ENCODE measurements at places on chromosomes 1 and 21.

GRCh38 chr1:70656361-70656760 lies 245.3 kb downstream of the CTH start:
- DNase-seq = no peak

DNA sequence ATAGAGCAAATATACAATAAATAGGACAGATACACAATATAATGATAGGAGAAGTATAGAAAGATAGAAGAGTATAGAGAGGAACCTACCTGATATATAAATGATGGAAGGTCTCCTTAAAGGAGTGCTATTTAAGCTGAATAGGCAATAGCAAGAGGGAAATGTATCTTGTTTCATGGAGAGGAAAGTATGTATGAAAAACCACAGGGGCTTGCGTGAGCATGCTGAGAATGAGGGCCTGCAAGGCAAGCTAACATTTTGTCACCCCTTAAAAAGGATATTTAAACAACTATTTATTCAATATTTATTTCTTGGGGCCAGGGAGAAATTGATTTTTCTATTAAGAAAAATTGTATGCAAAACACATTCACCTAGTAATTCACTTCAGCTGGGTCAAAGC lies 150.9 kb upstream of the ZRANB2 start:
- DNase-seq = no peak

DNA sequence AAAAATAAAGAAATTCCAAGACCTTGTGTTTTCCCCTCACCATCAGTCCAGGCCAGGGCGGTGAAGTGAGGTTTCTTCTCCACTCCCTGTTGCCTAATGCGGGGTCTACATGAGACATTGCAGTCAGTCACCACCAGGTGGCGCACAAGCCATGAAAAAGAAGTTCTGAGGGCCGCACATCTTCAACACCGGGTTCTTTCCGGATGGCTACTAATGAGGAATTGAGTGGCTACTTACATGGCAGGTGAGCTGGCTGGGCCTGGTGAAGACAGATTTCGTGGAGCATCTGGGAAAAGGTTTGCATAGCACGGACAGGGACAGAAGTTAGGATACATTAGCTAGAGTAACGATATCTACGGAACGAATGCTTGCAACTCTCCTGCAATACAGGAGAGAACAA lies 15.8 kb upstream of the S100A11 start:
- peak; percentile 84 for DNase-seq

- no peak for DNase-seq
These were observed 50.1 kb upstream of the PCBP3 start for GRCh38 chr21:45593162-45594022.

- DNase-seq = peak; percentile 69
These were observed 714.1 kb upstream of the ADAMTS5 start for GRCh38 chr21:27681038-27681437.

DNA sequence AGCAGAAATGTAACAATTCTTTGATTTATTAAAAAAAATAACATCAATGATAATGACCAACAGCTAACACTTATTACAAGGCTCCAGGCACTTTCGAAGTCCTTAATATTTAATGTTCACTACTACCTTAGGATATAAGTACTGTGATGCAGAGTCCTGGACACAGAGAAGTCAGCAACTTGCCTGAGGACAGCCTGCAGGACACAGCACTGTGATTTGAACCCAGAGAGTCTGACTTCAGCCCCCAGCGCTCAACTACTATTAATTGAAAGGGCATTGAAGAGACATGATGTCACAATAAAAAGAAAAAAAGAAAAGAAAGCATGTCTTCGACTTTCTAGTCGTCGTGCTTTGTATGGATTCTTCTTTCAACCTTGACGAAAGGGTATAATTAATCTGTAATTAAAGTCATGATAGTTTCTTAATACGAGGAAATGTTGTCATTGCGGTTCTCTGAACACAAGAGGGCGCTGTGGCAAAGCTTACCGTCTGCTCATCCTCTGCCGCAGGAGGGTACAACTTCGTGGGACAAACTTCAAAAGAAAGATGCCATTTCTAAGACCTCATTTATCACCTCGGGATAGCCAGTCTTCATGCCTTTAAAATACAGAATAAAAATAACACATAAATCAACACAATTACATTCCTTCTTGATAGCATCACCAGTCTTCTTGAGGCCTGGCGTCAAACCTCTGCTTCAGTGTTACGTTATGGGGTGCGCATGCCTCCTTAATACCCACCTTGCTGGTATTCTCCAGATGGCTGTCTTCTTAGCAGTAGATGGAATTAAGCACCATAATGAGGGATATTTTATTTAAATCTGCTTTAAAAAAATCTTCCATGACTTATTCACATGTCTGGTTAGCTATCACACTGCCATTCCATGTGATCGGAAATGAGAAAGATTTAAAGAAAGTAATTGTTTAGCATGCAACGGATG lies 240.1 kb downstream of the DISC1 start:
- peak; percentile 61 for DNase-seq

- peak; percentile 89 for DNase-seq
These were observed 13.9 kb upstream of the CAMK1G start for GRCh38 chr1:209569455-209570207.

GRCh38 chr1:226121587-226122400 lies 59.3 kb downstream of the H3-3A start:
- peak; percentile 64 for DNase-seq

DNA sequence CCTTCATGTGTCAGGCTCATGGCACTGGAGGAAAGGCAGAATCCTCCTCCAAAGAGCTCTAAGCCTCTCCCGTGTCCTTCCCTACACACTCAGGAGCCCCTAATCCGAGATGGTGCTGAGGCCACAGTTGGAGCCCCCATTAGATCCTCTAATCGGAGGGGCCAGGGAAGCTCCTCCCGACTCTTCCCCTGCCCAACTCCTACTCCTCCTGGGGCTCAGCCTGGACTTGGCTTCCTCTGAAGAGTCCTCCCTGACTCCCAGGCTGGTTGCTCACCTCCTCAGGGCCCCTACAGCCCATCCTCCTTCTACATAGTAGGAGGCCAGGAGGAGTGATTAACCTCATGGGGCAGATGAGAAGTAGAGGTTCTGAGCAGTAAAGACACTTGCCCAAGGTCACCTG lies 21.3 kb upstream of the CDCP2 start:
- no peak for DNase-seq

DNA sequence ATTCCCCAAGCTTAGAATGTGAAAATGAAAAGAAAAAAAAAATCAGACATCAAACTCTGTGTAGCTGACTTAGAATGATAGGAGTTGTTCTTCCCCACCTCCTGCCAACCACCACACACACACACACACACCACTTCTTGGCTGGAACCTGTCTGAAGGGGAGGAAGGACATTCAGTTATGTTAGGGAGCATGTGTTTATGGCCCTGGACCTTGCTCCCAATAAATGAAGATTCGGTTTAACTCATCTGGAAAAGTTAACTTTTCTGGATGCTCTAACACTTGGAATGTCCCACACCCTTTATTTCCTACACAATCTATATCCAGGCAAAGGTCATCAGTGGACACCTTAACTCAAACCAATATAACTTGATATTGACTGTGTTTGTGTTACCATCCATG lies 112.4 kb downstream of the DAB1 start:
- no peak for DNase-seq

DNA sequence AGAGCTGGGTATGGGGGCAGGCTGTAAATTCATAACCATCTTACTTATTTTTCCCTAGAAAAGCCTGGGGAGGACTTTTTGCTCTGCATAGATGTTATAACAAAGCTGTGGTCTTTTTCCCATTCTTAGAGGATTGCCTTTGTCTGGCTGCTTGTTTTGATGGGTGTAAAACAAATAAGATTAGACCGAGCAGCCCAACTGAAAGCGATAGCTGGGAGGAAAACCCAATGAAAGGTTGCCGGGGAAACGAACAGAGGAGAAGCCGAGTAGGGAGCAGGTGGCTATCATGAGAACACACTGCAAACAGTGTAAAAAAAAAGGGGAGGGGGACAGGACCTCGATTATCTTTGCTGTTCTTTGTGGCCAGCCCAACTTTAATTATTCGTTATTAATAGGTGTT lies 1.9 kb downstream of the ELAVL4 start:
- DNase-seq = no peak

GRCh38 chr1:57235730-57236510 lies 187.9 kb downstream of the DAB1 start:
- no peak for DNase-seq

- peak; percentile 47 for DNase-seq
These were observed 162.8 kb downstream of the FASLG start for GRCh38 chr1:172821609-172822274.

GRCh38 chr1:156048663-156049258 lies 4.8 kb downstream of the UBQLN4 start:
- no peak for DNase-seq

GRCh38 chr1:221025501-221025900 lies 146.3 kb downstream of the HLX start:
- DNase-seq = no peak

DNA sequence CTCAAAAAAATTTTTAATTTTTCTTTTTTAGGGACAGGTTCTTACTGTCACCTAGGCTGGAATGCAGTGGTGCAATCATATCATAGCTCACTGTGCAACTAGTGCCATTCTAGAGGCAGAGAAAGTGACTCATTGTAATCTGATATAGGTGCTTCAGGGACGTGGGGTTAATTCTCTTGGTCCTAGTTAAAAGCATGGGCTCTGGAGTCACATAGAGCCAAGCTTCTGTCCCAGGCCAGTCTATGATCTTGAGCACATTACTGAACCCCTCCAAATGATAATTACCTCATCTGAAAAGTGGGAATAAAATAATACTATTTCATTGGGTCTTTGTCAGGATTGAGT lies 1.1 kb upstream of the ADIPOR1 start:
- DNase-seq = peak; percentile 77

GRCh38 chr1:246579818-246580217 lies 13.6 kb downstream of the CNST start:
- DNase-seq = no peak

DNA sequence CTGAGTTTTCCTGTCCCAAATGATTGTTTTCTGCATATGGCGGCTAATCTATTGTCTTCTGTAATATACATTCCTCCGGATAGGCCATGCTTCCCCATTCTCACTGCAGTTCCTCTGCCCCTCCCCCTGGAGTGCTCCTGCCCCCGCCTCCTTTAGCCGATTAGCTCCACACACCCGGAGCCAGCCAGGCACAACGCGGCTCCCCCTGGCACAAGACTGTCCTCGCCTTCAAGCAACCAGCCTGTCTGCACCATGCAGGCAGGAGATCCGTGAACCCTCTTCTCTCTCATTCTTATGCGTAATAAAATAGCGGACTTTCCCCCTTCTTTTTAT lies 18.0 kb downstream of the SERTAD4 start:
- DNase-seq = peak; percentile 38

DNA sequence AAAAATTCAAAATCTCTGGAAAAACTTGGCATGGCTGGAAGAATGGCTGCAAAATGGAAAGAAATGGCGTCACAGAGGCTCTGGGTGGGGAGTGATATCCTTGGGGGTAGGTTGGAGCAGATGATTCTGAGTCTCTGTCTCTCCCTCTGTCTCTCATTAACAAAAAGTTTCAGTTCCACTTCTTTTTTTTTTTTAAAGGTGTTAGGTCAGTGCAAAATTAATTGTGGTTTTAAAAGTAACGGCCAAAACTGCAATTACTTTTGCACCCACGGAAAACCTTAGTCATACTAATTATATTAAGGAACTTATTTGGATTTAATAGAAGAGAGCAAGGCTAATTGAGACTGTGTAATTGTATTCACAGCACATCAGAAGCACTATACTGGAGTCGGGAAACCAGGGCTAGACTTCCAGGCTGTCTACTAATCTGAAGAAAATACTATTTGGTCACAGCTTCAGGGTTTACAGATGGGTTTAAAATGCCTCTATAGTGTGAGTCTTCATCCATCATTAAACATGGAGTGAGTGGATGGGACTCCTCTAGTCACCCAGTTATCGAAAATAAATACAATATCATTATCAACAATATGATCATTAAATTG lies 289.1 kb upstream of the PLD5 start:
- DNase-seq = no peak

GRCh38 chr1:182955596-182956588 lies 2.9 kb upstream of the SHCBP1L start:
- peak; percentile 98 for DNase-seq

- DNase-seq = no peak
These were observed 23.3 kb downstream of the LRRC41 start for GRCh38 chr1:46280092-46280491.

DNA sequence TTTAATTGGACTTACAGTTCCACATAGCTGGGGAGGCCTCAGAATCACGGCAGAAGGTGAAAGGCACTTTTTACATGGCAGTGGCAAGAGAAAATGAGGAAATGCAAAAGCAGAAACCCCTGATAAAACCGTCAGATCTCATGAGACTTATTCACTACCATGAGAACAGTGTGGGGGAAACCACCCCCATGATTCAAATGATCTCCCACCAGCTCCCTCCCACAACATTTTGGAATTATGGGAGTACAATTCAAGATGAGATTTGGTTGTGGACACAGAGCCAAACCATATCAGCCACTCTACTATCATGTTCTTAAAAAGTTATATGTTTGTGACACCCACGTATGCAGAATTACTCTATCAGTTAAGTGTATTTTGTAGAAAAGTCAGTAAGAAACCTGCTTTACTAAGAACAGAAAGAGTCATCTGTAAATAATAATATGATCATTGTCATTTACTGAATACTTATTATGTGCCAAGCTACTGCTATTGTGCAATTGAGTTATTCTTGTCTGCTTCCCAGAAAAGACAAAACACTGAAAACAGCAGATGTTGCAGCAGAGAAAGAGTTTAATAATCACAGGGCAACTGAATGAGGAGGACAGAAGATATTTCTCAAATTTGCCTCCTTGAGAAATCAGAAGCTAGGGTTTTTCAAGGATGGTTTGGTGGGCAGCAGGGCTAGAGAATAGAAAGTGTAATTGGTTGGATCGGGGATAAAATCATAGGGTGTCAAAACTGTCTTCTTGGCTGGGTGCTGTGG lies 207.7 kb upstream of the FGGY start:
- no peak for DNase-seq

GRCh38 chr1:154104433-154105082 lies 50.3 kb downstream of the NUP210L start:
- no peak for DNase-seq

DNA sequence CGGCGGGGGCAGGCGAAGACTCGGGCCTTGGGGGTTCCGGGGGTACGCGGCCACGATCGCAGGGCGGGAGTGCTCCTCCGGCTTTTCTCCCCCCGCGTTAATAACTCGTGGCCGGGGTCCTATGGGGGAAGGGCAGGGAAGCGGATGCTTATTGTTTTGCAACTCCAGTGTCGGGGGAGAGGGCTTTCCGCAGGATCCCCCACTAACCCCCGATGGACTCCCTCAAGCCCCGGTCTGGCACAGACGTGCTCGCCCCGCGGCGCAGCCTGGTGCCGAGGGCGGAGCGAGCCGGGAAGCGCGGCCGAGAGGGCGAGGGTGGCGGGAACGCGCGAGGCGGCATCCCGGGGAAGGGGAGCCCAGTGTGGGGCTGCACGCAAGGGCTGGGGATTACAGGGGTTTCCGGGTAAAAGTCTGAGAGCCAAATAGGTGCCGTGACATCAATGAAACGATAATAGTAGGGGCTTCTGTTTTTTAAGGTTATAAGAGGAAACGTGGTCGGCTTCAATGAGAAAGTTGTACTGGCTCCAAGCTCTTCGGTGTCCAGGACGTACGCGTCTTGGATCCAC lies 772 bp downstream of the UCK2 start:
- peak; percentile 68 for DNase-seq
